ENCODE measurements at places on chromosomes 6 and 20.

- no peaks in the 10 kb centered on the region for H3K36me3 ChIP-seq
- peaks cover 31% of the 10 kb centered on the region for H3K27me3 ChIP-seq
- peaks cover 18% of the 10 kb centered on the region for H3K4me1 ChIP-seq
- DNase-seq = no peak
- H3K4me3 ChIP-seq = peak overlapping the region; percentile 76
Measured at GRCh38 chr6:108117427-108118358, 43.2 kb upstream of the OSTM1 start.

DNA sequence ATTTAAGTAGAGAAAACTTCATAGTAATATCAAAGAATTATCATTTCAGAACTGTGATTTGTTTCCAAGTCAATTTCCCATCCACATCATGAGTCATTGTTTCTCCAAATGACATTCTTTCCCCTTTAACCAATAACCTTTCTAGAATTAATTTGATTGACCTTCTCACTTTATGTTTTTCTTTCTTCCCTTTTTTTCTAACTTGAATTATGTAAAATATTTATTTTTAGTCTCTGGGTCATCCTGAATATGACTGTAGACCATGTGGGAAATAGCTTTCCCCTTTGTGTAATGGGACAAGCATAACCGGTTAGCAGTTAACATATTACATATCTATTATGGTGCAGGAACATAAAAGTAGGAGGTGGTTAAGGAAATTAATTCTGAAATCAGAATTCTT, 291.1 kb downstream of the GJA1 start:
- H3K4me3 ChIP-seq = no peak overlapping the region
- H3K36me3 ChIP-seq = no peaks in the 10 kb centered on the region
- H3K27ac ChIP-seq = no peak overlapping the region
- no peak for DNase-seq
- no peaks in the 10 kb centered on the region for H3K27me3 ChIP-seq

- no peaks in the 10 kb centered on the region for H3K27me3 ChIP-seq
- H3K4me3 ChIP-seq = no peak overlapping the region
- H3K4me1 ChIP-seq = no peaks in the 10 kb centered on the region
- no peak overlapping the region for H3K27ac ChIP-seq
- no peaks in the 10 kb centered on the region for H3K36me3 ChIP-seq
Measured at GRCh38 chr6:77450924-77451323, 12.4 kb downstream of the HTR1B start.

DNA sequence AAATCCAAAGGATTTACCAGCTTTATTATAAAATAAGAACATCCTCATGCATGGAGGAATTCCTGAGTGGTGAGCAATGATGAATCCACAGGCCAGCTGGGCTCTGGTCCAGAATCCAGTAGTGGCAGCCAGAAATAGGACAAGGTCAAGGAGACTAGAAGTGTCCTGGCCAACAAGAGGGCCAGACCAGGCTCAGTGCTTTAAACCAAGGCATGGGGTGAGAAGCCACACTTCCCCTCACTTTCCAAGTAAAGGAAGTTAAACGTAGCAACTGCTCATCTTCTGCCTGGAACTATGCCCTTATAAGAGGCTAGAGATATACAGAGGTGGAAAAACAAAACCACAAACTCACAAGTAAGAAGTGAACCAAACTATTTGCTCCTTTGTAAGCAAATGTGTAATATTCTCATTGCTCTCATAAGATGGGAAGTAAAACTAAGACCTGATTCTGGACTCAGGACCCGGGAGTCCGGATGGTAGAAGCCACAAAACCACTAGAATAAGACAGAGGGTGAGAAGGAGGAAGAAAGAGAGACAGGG, 253.2 kb downstream of the UST start:
- peaks cover 7% of the 10 kb centered on the region for H3K4me1 ChIP-seq
- H3K27ac ChIP-seq = no peak overlapping the region
- H3K36me3 ChIP-seq = no peaks in the 10 kb centered on the region
- H3K27me3 ChIP-seq = no peaks in the 10 kb centered on the region

GRCh38 chr6:52672412-52673025, 1.6 kb downstream of the TMEM14A start:
- no peak overlapping the region for H3K4me3 ChIP-seq
- H3K27me3 ChIP-seq = no peaks in the 10 kb centered on the region
- no peak overlapping the region for H3K27ac ChIP-seq
- H3K4me1 ChIP-seq = peaks cover 21% of the 10 kb centered on the region

GRCh38 chr6:14889611-14890593, 356.0 kb upstream of the JARID2 start:
- no peak overlapping the region for H3K4me3 ChIP-seq
- H3K36me3 ChIP-seq = no peaks in the 10 kb centered on the region
